ENCODE measurements at places on chromosomes 7 and 10.

- peak; percentile 81 for DNase-seq
Measured at GRCh38 chr10:69866688-69867461, 65.2 kb downstream of the COL13A1 start.

DNA sequence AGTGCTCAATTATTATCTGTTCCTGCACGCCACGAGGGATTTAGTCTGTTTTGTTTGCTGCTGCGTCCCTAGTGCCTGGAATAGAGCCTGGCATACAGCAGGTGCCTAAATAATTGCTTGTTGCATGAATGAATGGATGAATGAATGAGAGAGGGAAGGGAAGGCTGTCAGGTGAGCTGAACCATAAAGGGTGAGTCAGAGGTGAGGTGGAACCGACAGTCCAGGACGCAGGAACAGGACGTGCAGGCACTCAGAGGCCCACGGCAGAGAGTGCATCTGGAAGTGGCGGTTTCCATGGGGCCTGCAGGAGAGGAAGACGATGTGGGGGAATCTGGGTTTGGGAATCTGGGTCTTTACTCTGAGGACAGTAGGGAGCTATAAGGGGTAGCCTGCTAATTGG lies 17.7 kb upstream of the PPIF start:
- DNase-seq = no peak

DNA sequence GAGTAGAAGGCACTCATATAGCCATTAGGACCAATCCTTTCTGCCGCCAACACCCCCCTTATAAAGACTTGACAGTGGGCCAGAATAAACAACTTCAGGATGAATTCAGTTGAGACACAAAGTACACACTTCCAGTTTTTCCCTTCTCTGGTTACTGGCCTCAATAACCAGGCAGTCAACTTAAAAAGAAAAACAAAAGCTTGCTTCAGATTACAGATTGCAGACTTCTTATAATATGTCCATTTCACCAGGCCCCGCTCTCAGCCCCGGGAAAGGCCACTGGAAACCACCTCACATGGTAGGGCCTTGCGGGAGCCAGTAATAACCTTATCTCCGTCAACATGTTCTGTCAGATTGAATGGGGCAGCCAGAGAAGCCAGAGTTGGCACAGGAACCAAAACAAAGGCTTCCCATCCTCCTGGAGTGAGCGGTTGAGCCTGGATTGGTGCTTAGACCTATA lies 108.8 kb downstream of the EGFR start:
- peak; percentile 80 for DNase-seq

GRCh38 chr7:40883826-40884225 lies 749.0 kb downstream of the SUGCT start:
- DNase-seq = no peak

DNA sequence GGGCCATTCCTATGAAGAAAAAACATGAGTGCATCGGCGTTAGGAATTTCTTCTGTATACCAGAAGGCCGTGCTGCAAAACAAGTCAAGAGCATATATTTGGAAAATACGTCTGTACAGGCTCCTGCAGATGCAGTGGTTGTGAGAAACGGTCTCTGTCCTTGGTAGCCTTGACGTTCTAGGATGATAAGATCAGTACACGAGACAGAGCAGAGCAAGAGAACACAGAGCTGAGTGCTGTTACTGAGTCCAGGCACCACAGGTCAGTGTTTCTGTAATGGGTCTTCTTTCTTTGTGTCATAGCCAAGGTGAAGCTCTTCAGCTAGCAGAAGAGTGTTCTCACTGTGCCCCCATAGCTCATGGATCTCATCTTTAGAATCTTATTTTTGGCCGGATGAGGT lies 62.8 kb downstream of the WDR37 start:
- no peak for DNase-seq

GRCh38 chr10:53209944-53210611 lies 437.5 kb upstream of the MBL2 start:
- DNase-seq = peak; percentile 5

DNA sequence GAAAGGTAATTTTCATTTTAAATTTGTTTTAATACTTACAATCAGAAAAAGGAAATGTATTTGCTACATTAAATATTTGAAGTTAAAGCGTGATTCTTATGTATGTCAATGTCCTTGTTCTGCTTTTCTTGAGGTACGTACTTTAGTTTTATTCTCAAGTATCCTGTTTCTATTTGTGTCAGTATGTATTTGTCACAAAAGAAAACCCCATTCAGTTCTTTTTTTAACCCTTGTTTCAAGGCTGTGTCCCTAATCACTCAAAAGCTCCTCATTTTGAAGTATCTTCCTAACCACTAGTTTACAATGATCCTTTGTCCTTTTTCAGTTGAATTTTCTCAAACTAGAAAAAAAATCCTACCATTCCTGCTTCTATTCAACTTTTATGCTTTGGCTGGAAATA lies 25.2 kb downstream of the NHLRC2 start:
- no peak for DNase-seq

GRCh38 chr7:155001756-155002410 lies 1.0 kb downstream of the PAXIP1 start:
- peak; percentile 34 for DNase-seq

DNA sequence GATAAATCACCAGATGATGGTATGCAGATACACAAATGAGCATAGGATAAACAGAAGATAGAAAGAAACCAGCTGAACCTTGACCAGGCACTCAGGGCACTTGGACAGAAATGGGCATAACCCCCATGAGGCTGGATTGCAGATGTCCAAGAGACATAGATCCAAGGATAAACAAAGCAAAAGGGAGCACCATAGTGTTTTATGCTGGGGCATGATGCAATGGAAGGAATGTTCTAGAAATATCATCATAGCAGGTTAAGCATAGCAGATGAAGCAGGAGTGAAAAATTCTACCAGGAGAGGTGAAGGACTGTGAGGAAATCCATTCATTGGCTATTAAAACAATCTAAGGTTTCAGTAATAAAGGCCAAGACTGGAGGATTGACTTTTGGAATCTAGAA lies 70.5 kb upstream of the TES start:
- peak; percentile 42 for DNase-seq

DNA sequence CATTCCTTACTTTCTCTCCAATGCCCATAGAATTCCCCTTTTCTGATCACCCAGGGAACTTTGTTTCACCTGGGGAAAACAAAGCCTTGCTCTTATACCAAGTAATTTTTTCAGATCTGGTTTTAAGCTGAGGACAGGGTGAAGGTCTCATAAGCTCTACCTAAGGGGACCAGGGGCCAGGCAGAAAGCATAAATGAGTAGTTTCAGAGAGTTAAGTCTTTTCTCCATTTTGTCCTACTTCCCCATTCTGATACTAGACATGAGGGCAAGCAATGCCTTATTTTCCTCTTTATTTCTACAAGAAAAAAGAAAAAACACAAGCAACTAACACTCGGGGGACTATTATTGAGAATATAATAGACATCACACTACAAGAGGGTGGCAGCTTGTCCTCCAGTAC lies 2.9 kb downstream of the AKR1D1 start:
- DNase-seq = no peak

- no peak for DNase-seq
Measured at GRCh38 chr7:69622960-69623359, 24.7 kb downstream of the AUTS2 start.

DNA sequence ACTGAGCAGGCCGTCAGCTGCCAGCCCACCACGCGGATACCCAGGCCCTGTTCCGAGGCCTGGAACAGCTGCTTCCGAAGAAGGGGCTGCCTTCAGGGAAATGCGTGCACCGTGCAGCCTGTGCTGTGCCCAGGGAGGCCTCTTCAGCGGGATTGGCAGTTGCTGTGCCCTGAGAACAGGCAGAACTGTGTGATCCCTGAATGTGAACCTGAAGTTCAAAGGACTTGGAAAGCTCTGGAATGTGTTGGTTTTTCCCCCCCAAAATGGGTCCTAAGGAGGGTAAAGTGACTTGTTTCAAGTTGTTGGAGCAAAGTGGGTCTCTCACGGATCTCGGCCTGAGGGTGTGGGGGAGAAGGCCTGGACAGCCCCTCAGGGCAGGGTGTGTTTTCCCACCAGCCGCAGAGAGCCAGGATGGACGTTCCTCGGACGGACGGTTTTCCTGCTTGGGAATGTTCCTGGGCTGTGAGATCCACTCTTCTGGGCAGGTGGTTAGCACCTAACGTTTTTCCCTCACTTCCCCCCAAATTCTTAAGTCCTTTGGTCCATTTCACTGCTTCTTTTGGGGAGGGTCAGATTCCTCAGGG lies 2.1 kb downstream of the SPRN start:
- DNase-seq = no peak

DNA sequence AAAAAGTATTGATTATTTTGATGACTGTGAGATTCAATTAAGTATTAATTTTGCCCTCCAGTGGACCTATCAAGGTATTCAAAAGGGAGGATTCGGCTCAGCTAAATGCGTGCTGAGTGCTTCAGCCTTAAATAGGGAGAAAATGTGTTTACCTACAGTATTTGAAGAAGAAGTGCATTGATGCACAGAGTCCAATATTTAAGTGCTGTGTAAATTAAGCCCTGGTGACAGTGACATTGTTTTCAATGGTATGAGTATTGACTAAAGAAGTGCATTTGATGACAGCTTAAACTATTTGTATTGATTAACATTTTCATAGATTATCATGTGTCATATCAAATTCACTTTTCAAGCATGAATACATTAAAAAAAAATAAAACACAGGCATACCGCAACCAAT lies 106.6 kb downstream of the POU6F2 start:
- no peak for DNase-seq

Measured in adipocyte (in vitro differentiated cells).